GF-D8 (cell line): ENCODE measurements at places on chromosomes 7 and 10.

DNA sequence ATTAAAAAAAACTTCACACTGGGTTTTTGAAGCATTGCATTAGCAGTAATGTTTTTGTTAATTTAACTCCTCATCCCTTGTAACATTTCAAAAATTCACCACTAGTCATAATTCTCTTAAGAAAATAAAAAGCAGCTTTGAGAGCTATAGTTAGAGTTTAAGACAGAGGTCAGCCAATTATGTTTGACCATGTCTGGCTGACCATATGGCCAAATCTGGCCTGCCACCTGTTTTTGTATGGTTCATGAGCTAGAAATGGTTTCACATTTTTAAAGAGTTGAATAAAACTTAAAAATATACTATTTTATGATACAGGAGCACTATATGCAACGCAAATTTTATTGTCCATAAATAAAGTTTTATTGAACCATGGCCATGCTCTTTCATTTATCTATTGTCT lies 73.0 kb upstream of the LRRTM3 start:
- no peak for DNase-seq

GRCh38 chr7:37660614-37661013 lies 23.0 kb upstream of the GPR141 start:
- no peak for DNase-seq

- DNase-seq, result no peak
These were observed 36.4 kb downstream of the IL2RA start for GRCh38 chr10:6025683-6026255.

- no peak for DNase-seq
These were observed 597.6 kb downstream of the SORCS1 start for GRCh38 chr10:106566873-106567272.
